CD4-positive, alpha-beta T cell treated with Interleukin-4 for 1 hour (primary cell): ENCODE measurements at places on chromosomes 16 and 17.

GRCh38 chr16:333406-334094 is 19.0 kb downstream of the AXIN1 start:
- no peak for DNase-seq

DNA sequence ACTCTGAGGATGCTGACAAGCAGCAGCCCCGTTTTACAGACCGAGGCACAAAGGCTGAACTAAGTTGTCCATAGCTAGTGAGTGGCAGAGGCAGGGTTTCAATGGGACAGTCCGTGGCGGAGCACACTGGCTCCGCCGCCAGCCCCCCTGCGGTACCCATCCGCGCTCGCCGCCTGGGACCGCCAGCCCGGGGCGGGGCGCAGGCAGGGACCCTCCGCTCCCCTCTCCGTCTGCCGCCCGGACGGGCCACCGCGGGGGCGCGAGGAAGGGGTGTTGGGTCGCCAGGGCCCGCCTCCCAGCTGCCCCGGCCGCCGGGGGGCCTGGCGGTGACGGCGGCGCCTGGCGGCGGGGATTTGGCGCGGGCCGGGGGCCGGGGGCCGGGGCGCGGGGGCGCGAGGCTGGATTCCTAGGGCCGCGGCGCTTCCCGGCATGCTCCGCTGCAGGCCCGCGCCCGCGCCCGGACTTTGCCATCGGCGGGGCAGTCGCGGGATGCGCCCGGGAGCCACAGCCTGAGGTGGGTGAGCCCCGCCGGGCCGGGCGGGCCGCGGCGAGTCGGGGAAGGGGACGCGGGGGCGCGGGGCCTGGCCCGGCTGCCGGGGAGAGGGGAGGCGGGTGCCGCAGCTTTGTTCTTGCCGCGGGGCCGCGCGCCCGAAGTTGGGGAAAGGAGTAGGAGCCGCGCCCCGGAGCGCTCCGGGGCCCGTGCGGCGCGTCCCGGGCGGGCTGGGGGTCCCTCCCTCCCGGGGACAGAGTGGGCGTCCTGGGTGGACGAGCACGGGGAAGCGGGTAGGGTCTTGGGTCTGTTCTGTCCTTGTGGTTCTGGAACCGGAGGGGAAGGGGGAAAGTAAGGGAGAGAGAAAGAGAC is at the start of gene TMEM98:
TMEM98 (plus strand) TSS at position 430 of the 862 bp plus-strand sequence. CDS start 3,376 bp downstream, outside the sequence.
- DNase-seq: no peak

DNA sequence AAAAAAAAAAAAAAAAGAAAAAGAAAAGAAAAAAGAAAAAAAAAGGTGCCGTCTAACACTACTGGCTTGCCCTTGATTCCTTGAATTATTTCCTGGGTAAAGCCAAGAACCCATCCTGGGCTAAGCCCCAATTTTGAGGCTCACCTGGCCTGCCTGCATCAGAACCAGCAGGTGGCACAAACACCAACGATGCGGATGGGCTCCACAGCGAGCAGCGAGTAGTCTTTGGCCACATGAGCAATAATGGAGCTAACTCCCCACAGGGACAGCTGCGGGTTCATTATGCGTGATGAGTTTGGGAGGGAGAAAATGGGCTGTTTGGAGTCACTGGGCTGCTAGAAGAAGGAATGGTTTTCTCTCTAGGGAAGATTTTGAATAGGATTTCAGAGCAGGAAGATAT is 91.1 kb downstream of the ASIC2 start:
- no peak for DNase-seq

DNA sequence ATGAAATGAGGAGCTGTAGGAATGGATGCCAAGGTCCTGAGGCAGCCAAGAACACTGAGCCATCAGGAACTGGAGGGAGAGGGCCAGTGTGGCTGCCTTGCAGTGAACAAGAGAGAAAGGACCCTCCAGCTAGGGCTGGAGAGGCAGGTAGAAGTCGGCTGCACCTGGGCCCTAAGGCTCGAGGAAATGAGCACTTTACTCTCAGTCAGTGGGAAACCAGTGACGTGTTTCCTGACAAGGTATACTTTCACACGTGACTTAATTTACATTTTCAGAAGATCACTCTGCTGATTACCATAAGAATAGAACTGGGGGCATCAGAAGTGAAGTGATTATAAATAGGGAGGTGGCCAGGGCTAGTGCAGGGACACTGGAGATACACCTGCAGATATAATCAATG is 115.2 kb downstream of the C17orf67 start:
- no peak for DNase-seq

DNA sequence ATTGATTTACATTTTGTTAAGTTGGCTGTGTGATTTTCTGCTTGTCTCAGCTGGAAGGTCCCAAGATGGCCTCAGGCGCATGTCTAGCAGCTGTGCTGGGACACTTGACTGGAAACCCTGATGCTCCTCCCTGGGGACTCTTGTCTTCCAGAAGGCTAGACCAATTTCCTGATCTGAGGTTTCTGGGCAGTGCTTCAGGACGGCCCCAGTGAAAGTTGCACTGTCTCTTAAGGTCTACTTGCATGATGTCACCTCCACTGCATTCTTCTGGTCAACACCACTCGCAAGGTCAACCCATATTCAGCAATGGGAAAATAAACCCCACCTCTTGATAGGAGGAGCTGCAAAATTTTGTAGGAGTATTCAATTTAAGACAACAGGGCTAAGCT is 116.0 kb downstream of the SALL1 start:
- no peak for DNase-seq

DNA sequence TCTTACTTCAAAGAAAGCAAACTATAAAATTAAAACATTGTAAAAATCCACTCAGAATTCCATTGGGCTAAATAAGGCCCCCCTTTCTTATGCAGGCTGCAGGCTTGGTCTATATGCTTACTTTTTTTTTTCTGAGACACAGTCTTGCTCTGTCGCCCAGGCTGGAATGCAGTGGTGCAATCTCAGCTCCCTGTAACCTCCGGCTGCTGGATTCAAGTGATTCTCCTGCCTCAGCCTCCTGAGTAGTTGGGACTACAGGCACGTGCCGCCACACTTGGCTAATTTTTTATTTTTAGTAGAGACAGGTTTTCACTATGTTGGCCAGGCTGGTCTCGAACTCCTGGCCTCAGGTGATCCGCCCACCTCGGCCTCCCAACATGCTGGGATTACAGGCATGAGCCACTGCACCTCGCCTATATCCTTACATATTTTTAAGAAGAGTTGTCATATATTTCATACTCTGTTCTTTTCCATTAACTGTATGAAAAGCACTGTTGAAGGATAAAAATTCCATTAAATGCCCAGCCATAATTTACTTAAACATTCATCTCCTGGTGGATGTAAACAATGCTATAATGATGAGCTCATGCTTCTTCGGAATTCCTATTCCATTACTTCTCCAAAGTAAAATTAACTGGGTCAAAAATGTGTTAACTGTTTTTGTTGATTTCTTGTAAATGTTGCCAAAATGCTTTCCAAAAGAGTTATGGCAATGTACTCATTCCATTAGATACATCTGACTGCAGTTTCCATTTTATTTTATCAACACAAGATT is 17.8 kb downstream of the SNN start:
- DNase-seq: no peak

DNA sequence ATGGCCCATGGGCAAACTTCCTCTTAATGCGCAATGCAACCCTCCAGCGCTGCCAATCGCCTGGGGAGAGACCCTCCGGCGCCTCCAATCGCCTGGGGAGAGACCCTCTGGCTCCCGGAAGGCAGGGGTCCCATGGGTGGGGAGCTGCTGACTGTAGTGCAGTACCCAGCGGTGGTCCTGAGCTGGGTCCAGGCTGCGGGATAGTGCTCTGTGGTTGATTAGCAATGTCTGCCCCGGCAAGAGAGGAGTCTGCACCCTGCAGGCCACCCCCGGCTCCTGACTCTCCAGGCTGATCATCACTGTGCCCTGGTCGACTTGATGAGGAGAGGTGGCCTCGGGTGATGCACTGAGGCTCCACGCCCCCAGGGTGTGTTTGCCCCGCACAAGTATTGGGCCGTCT is 44.6 kb upstream of the ZNF469 start:
- DNase-seq: no peak

DNA sequence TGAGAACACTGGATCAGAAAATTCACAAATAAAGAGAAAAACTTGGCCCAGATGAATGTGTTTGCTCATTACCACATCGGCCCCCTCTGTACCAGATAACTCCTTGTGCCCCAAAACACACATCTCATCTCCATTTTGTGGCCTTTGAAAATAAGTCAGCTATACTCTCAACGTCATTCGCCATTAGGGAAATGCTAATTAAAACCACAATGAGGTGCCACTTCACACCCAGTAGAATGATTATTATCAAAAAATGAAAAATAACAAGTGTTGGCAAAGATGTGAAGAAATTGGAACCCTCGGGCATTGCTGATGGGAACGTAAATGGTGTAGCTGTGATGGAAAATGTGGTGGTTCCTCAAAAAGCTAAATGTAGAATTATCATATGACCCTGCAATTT is 34.6 kb upstream of the AKTIP start:
- no peak for DNase-seq

GRCh38 chr16:25895380-25895779 is 203.6 kb downstream of the HS3ST4 start:
- DNase-seq: no peak

DNA sequence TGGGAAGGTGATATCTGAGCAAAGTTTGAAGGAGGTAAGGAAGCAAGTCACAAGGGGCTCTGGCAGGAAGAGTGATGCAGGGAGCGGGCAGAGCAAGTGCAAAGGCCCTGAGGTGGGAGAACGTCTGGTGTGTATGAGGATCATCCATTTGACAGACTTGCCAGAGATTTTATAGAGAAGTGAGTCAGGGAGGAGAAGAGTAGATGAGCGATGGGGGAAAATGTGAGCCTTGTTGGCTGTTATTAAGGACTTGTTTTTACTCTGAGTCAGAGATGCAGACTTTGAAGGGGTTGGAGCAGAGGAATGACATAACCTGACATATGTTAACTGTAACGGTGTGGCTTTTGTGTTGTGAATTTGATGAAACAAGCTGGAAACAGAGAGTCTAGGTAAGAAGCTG is 3.5 kb upstream of the CLEC10A start:
- no peak for DNase-seq

- DNase-seq: no peak
These were observed 325.3 kb downstream of the UTP18 start for GRCh38 chr17:51585514-51586104.

DNA sequence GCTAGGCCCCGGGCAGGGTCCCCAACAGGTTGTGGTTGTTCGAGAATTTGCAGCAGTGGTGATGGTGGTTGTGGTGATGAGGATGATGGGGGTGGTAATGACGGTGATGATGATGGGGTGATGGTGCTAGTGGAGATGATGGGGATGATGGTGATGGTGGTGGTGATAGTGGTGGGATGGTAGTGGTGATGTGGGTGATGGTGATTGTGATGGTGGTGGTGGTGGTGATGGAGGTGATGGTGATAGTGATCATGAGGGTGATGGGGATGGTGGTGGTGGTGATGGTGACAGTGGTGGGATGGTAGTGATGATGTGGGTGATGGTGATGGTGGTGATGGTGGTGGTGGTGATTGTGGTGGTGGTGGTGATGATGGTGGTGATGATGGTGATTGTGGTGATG is 343.3 kb downstream of the SEC14L1 start:
- DNase-seq: no peak
